Thoracic aorta (tissue), 2 donors: ENCODE measurements at places on chromosomes 6 and 20.

DNA sequence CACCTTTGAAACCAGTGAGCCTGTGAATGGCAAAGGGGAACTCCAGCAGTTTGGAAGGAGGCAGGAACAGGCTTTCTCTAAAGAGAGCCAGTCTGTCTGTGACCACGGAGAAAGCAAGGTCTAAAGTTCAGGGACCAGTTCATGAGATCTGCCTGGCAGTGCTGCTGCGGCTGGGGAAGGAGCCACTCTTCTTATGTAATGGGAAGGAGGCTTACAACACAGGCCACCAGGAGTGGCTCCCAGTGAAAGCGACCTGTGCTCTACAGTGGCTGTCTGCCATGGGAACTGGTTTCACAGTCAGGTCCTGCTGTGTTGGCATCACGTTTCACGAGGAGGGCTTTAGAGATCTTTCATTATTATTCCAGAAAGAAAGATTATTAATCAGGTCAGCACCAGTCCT lies 291.9 kb upstream of the PRDM1 start:
- DNase-seq, result no peak

GRCh38 chr20:6178537-6178936 lies 55.7 kb upstream of the FERMT1 start:
- no peak for DNase-seq

GRCh38 chr6:83365931-83366330 lies 64.9 kb downstream of the ME1 start:
- DNase-seq, result no peak

GRCh38 chr6:67694127-67694526 lies 941.0 kb upstream of the ADGRB3 start:
- DNase-seq, result no peak

GRCh38 chr6:31636698-31637596 lies 15.5 kb downstream of the BAG6 start:
- DNase-seq, result no peak

GRCh38 chr20:25394996-25395395 lies 4.4 kb upstream of the ABHD12 start:
- no peak for DNase-seq

GRCh38 chr6:111803804-111804203 lies 69.4 kb downstream of the FYN start:
- no peak for DNase-seq

DNA sequence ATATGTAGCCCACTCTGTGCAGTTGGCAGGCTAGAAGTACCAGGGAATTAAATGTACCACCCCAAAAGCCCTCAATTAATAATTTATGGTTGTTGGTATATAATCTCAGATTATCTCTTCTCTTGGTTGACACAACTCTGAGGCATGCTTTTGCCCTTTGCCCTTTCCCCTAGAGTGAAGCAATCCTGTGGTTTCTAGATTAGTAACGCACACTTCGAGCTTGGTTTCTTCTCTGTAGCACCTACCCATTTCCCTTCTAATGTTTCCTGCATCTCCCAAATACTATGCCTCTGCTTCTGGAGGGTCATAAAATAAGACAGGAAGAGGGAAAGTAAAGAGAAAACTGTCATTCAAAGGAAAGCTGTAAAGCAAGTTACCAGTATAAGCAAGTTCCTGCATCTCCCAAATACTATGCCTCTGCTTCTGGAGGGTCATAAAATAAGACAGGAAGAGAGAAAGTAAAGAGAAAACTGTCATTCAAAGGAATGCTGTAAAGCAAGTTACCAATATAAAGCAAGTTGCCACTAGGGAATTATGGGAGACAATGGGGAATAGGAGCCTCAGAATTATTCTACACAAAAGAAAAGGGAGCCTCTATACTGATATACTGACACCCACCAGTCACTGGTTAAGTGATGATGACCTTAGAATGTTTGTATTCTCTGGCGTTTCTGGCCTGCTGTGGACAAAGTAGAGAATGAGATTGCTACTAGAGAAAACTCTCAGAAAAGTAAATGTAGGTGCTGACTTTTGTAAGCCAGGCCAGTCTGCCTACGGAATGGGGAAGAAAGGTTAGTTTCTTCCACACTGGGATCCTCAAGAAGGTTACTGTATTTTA lies 862.6 kb upstream of the MAN1A1 start:
- no peak for DNase-seq

GRCh38 chr20:4087923-4088322 lies 72.6 kb upstream of the RNF24 start:
- DNase-seq, result no peak

- no peak for DNase-seq
Observed at GRCh38 chr6:35363293-35363750, 21.0 kb downstream of the PPARD start.

DNA sequence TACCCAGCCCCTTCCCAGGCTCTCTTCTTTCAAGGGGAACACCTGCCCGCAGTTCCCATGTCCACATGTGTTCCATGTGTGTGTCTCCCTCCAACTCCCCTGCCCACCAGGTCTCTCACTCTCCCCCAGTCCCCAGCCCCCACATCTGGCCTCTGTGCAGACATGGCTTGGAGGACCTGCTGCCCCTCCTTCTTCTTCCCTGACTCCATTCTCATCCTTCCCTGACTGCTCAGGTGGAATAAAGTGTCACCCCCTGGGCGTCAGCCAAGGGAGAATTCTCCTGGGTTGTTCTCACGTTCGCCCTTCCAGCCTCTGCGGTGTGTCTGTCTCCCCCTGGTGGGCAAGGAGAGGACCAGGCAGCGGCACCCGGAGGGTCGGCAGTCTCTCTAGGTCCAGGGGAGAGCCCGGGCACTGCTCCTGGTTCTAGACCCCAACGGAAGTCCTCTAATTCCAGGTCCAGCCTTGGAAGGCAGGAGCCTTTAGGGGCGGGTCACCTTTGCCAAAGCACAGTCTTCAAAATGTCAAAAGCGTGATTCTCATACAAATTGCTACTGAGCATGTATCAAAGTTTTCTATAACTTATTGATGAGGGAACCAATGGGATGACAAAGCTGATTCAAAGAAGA lies 50.5 kb downstream of the EBF4 start:
- DNase-seq, result no peak

DNA sequence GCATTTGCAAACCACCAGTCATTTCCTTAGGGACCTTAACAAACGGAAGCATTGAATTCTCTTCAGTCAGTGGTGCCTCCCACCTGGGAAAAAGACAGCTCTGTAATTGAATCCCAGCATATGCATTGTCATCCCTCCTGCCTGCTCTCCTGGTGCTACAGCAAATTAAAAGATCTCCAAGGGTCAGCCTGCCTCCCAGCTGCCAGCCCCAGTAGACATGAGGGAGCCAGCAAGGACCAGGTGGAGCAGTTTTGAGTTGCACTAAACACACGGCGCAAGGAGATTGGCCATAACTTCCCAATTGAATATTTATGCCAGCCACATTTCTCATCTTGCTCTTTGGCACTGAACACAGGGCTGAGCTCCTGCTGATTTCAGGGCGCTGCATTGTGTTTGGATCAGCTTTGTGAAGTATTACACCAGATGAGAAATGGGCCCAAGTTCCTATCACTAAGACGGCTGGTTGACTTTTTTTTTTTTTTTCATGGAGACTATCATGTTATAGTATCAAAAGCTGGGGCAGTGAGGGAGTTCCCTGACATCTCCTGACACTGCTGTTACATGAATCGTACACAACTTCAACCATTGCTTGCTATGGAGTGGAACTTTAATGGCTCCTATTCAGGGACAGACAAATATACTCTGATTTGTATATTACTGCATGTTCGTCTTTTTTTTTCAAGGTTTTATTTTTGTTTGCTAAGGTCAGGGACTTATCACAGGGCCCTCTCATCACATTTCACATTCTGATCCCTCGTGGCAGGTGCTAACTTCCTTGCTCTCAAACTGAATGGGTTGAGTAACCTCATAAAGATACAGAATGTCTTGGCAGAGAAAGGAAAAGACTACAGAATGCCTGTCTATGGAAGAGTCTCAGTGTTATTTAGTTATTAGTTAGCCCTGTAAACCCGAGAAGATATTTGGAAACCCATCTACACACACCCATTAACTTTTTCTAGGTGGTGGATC lies 191.1 kb downstream of the EYA4 start:
- no peak for DNase-seq

DNA sequence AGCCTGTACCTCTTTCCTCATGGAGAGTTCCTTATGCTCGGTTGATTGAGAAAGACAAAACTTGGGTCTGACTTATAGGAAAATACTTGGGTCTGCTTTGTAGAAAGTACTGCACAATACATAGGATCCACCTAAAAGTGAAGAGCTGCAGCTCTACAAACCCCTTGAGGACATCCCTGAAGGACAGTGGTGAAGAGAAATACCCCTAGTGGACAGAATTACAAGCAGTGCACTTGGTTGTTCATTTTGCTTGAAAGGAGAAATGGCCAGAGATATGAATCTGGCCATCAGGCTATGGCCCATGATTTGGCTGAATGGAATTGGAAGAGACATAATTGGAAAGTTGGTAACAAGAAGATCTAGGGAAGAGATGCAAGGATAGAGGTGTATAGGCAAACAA lies 8.3 kb downstream of the CD24 start:
- DNase-seq, result no peak

GRCh38 chr6:52293067-52293466 lies 8.5 kb upstream of the MCM3 start:
- no peak for DNase-seq

DNA sequence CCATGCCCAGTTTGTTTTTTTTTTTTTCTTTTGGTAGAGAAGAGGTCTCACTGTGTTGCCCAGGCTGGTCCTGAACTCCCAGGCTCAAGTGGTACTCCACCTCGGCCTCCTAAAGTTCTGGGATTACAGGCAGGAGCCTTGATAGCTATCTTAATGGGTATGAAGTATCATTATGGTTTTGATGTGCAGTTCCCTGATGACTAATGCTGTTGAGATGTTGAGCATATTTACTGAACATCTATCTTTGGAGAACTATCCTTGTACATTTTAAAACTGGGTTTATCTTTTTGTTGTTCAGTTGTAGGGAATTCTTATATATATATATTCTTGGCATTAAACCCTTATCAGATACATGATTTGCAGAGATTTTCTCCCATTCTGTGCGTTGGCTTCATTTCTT lies 21.4 kb upstream of the MYL9 start:
- no peak for DNase-seq

GRCh38 chr20:38007526-38007925 lies 25.7 kb downstream of the TTI1 start:
- no peak for DNase-seq

- DNase-seq, result no peak
Observed at GRCh38 chr20:57470212-57470522, 54.8 kb downstream of the CTCFL start.

DNA sequence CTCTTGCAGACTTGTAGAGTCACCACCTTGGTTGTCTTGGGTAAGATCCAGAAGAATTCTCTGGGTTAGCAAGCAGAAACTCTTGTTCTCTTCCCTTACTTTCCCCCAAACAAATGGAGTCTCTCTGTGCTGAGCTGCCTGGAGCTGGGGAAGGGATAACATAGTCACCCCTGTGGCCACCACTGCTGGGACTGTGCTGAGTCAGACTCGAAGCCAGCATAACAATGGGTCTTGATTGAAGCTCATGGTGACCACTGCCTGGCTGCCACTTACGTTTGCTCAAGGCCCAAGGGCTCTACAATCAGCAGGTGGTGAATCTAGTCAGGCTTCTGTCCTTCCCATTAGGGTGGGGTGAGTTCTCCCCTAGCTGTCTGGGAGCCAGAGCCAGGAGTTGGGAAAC lies 15.4 kb upstream of the ERVFRD-1 start:
- no peak for DNase-seq

DNA sequence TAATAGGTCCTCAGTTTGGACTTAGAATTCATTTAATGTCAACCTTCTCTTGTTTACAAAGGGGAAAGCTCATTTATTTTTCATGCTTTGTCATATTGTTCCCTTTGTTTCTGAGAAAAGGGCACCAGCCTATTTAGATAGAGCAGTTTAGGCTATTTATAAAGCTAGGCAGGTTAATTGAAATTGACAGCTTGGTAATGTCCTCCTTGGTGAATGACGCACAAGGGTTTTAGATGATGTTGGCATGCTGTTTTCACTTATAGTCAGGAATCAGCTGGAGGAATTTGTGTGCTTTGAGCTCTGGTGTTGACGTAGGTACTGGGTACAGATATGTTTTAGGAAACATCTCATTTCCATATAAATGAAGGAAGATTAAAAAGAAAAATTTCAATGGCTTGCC lies 45.2 kb downstream of the BCKDHB start:
- DNase-seq, result no peak

GRCh38 chr6:163744256-163744925 lies 329.9 kb downstream of the QKI start:
- no peak for DNase-seq

GRCh38 chr6:62775427-62776022 lies 435.7 kb upstream of the FKBP1C start:
- DNase-seq, result no peak

DNA sequence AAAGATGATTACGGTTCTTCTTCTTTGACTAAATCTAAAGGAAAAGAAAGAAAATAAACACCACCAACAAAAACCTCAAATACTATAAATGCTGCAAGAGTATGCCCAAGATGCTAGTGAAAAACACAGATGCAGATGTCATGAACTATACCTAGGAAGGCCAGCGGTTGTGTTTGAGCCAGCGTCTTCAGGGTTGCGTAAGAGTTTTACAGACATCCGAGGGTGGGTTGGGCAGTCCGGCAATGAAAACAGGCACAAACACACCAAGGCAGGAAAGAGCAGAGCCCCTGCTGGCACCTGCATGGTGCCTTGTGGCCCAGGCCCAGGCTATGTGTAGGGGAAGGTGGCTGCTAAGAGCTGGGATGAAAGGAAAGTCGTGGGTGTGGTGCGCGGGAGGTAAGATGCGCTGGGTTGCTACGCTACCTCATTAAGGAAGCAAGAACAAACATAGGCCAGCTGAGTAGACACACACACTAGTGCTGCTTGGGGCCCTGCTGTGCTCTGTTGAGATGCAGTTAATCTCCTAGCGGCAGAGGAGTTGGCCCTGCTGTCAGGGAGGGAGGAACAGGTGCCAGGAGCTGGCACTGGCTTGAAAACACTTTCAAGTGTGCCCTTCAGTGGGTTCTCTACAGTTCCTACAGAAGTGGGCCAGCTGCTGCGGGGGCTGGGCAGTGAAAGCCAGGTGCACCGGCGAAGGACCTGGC lies 170.2 kb upstream of the PLN start:
- no peak for DNase-seq

DNA sequence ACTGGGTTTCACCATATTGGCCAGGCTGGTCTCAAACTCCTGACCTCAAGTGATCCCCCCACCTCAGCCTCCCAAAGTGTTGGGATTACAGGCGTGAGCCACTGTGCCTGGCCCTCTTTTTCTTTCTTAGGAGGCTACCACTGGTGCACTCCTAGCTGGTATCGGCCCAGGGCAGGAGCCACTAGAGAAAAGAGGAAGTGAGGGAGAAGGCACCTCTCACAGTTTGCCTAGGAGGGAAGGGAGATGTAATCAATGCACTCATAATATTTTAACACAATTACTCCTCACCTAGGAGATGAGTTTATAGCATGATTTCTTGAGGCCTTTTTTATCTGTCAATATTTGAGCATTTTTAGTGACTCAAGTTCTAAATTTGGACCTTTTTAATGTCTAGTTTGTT lies 189.0 kb upstream of the SOX4 start:
- DNase-seq, result no peak

- no peak for DNase-seq
Observed at GRCh38 chr20:45044084-45044573, 56.8 kb downstream of the KCNS1 start.

- no peak for DNase-seq
Observed at GRCh38 chr6:111865909-111866546, 7.2 kb downstream of the FYN start.
